ENCODE measurements at places on chromosomes 1 and 21.
A peak's percentile ranks its signal among the peaks of the same experiment; 100 is the strongest.

- peak; percentile 87 for DNase-seq
These were observed 13.8 kb upstream of the SFN start for GRCh38 chr1:26848941-26849774.

- DNase-seq = no peak
These were observed 50.0 kb downstream of the CD46 start for GRCh38 chr1:207801819-207802218.

- DNase-seq = no peak
These were observed 66.2 kb downstream of the TEX35 start for GRCh38 chr1:178579095-178579494.

DNA sequence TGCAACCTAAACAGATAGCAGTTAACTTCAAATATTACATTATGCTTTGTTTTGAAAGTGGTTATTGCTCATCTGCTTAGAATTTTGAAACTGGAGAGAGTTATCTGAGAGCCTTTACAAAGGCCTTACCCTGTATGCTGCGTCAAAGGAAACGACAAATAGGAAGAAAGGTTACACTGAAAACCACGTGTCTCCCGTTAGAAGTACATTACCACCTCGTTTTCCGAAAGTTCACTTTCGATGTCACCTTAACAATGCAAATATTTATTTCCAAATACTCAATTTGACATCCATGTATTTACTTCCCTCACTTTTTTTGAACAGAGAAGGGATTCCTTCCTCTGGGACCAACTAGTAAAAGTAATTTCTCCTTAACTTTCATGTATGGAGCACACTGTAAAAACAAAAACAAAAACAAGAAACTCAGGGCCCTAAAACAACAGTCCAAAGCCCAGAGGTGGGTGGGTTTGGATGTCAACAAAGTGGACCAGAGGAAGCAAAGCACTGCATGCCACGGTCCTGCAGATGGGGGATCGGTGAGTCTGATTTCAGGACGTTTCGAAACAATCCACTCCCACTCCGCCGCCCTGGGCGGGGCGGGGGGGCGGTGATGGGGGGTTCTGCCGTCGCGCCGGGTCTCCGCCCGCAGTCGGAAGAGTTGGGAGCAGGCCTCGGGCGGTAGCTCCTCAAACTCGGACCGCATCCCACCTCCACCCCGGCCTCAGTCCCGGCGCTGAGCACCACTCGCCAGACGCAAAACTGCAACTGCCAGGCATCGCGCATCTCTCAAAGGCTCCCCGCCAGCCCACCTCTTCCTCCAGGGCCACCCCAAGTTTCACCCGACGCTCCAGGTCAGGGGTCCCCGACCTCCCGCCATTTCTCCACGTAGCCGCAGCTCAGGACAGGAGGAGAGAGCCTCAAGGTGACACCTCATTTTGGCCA, 841 bp downstream of the ADSS2 start:
- DNase-seq = peak; percentile 47

DNA sequence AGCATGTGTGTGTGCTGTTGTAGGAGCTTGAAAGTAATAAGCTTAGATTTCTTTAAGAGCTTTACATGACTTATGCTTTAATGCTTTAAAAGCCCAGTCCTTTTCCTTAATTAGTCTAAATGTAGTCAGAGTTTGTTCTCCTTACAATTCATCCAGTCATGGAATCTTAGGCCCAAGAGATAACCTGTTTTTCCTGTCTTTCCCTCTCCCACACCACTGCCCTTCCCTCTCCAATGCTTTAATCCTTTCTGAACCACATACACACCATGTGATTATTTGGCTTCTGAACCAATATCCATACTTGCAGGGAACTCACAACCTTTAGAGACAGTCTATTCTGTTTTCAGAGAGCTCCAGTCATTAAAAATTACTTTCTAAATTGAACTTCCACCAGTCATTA, 37.6 kb downstream of the ALG6 start:
- DNase-seq = no peak

DNA sequence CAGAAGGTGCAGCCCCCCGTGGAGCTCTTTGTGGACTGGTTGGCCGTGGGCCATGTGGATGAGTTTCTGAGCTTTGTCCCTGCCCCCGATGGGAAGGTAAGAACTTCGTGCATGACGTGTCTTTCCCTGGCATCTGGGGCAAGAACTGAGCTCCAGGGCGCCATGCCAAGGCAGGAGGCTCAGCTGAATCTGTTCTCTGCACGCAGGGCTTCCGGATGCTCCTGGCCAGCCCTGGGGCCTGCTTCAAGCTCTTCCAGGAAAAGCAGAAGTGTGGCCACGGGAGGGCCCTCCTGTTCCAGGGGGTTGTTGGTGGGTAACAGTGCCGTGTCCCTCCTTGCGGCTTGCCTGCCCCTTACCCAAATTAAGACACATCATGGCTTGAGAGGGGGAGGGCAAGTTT, 27.7 kb downstream of the PADI3 start:
- DNase-seq = peak; percentile 62

- no peak for DNase-seq
These were observed 24.9 kb downstream of the TMEM63A start for GRCh38 chr1:225857256-225857655.
